Naive thymus-derived CD8-positive, alpha-beta T cell (primary cell): ENCODE measurements at places on chromosomes 6 and 20. TPM values are rescaled to one million over a fixed set of nuclear protein-coding genes. Genes with fewer than 3 reads are reported as not detected.

- no peaks in the 10 kb centered on the region for H3K36me3 ChIP-seq
- no peak for DNase-seq
Observed at GRCh38 chr6:14985366-14985765, 260.5 kb upstream of the JARID2 start.

- no peak overlapping the region for H3K4me3 ChIP-seq
- no peak overlapping the region for H3K27ac ChIP-seq
- H3K36me3 ChIP-seq, result no peaks in the 10 kb centered on the region
Observed at GRCh38 chr6:102907181-102907580, 1513.7 kb downstream of the GRIK2 start.

- H3K27ac ChIP-seq, result peak overlapping the region; percentile 63
- H3K4me3 ChIP-seq, result peak overlapping the region; percentile 60
- DNase-seq, result no peak
- H3K36me3 ChIP-seq, result no peaks in the 10 kb centered on the region
- H3K4me1 ChIP-seq, result peaks cover 11% of the 10 kb centered on the region
Observed at GRCh38 chr6:117546674-117547073, 55.6 kb downstream of the GOPC start.

DNA sequence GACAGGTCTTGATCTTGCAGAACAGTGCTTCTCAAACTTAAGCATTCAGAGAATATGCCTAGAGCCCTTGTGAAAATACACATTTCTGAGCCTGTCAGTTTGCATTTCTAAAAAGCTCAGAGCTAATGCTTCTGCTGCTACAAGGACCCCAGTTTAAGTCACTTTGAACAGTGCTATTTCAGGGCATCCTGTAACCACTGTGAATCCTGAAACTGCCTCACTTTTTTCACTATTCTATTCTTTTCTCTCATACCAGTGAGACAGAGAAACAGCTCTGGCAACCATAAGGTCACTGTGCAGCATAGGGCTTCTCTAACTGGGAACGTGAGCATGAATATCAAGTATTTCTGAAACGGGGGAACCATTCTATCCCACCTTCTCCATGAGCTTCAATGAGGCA lies 51.2 kb downstream of the LGSN start:
- H3K27me3 ChIP-seq, result no peaks in the 10 kb centered on the region
- no peak overlapping the region for H3K27ac ChIP-seq

GRCh38 chr6:46220352-46221221 lies 49.8 kb upstream of the ENPP5 start:
- no peak overlapping the region for H3K27ac ChIP-seq
- H3K27me3 ChIP-seq, result peaks cover 7% of the 10 kb centered on the region
- no peak overlapping the region for H3K4me3 ChIP-seq
- H3K36me3 ChIP-seq, result no peaks in the 10 kb centered on the region

DNA sequence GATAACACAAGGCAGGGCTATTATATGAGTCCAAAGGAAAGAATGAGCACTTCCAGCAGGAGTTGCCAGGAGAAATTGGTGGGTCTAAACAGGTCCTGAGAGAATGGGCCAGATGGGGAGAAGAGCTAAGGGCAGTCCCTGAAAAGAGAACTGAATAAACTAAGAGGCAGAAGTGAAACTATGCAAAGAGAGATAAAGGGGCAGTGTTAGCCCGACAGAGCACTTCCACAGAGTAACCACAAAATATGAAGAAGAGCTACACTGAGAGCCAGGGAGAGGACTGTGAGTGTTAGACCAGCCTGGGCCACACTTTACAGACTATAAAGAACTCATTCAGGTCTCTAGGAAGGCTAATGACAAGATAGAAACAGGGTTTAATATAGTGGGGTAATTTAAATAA lies 43.8 kb downstream of the RALGAPA2 start:
- peaks cover 59% of the 10 kb centered on the region for H3K4me1 ChIP-seq
- H3K4me3 ChIP-seq, result no peak overlapping the region
- H3K36me3 ChIP-seq, result peaks cover 2% of the 10 kb centered on the region
- DNase-seq, result no peak
- peak overlapping the region; percentile 24 for H3K27ac ChIP-seq

GRCh38 chr20:13022401-13023155 lies 13.8 kb downstream of the SPTLC3 start:
- H3K4me3 ChIP-seq, result no peak overlapping the region
- DNase-seq, result no peak
- no peaks in the 10 kb centered on the region for H3K4me1 ChIP-seq

GRCh38 chr6:154164397-154164796 lies 125.4 kb downstream of the OPRM1 start:
- peak overlapping the region; percentile 74 for H3K4me3 ChIP-seq
- H3K27me3 ChIP-seq, result no peaks in the 10 kb centered on the region
- peaks cover 46% of the 10 kb centered on the region for H3K4me1 ChIP-seq
- DNase-seq, result peak; percentile 43
- peaks cover 12% of the 10 kb centered on the region for H3K36me3 ChIP-seq
- peak overlapping the region; percentile 23 for H3K27ac ChIP-seq

GRCh38 chr6:113304116-113304515 lies 553.0 kb upstream of the MARCKS start:
- H3K4me1 ChIP-seq, result no peaks in the 10 kb centered on the region
- no peaks in the 10 kb centered on the region for H3K36me3 ChIP-seq
- no peak overlapping the region for H3K4me3 ChIP-seq
- DNase-seq, result no peak
- H3K27ac ChIP-seq, result no peak overlapping the region

DNA sequence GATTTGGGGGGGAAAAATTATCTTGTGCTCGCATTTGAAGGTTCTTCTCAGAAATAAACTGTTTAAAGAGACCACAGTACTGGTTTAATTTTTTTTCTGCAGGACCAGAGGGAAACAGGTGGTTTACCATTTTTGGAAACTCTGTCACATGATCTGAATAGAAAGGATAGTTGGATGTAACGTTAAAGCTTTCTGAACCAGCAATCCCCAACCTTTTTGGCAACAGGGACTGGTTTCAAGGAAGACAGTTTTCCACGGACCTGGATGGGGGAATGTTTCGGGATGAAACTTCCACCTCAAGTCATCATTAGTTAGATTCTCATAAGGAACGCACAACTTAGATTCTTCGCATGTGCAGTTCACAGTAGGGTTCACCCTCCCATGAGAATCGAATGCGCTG lies 50.4 kb downstream of the MCM8 start:
- H3K27me3 ChIP-seq, result no peaks in the 10 kb centered on the region
- H3K4me1 ChIP-seq, result peaks cover 7% of the 10 kb centered on the region
- H3K27ac ChIP-seq, result peak overlapping the region; percentile 11
- H3K36me3 ChIP-seq, result no peaks in the 10 kb centered on the region
- no peak for DNase-seq
- no peak overlapping the region for H3K4me3 ChIP-seq

- H3K27me3 ChIP-seq, result peaks cover 17% of the 10 kb centered on the region
- H3K4me3 ChIP-seq, result no peak overlapping the region
- no peak for DNase-seq
- H3K27ac ChIP-seq, result no peak overlapping the region
Observed at GRCh38 chr6:105209950-105210706, 30.3 kb upstream of the POPDC3 start.

DNA sequence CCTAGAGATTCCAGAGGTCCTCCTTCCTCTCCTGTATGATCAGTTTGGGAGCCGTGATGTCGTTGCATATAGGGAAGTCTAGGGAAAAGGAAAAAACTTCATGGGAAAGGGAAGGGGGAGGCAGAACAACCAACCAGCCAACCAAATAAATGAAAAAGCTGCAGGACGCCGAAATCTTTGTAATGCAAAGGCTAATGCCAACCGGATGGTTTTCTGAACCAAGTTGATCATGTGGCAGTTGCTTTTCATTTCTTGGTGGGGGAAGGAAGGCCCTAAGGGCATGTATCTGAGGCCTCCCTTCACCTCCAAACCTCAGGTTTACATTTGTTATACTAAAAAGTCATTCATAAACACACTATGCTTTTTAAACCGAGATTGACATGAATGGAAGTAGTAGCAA lies 167.2 kb downstream of the ARID1B start:
- no peak for DNase-seq
- no peaks in the 10 kb centered on the region for H3K27me3 ChIP-seq
- peaks cover 71% of the 10 kb centered on the region for H3K4me1 ChIP-seq
- no peaks in the 10 kb centered on the region for H3K36me3 ChIP-seq
- no peak overlapping the region for H3K4me3 ChIP-seq

DNA sequence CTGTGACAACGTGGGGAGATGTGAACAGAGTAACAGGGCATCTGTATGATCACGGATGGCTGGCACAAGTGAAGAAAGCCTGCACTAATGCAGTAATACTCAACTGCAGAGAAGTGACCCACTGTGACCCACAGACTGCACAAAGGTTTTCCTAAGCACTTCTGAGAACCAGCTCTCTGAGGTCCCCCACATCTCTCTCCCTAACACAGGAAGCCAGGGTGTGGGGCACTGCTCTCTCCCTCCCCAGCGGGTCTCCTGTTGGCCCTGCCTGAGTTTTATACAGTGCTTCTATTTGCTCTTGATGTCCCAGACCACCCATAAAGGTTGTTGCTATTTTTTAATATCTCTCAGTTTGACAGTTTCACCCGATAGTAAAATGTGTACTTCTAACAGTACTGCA lies 11.3 kb downstream of the APMAP start:
- peak overlapping the region; percentile 48 for H3K4me3 ChIP-seq
- no peak for DNase-seq
- H3K4me1 ChIP-seq, result peaks cover 86% of the 10 kb centered on the region

- peak; percentile 34 for DNase-seq
- peaks cover 53% of the 10 kb centered on the region for H3K27me3 ChIP-seq
- peak overlapping the region; percentile 89 for H3K4me3 ChIP-seq
- peaks cover 25% of the 10 kb centered on the region for H3K4me1 ChIP-seq
- no peaks in the 10 kb centered on the region for H3K36me3 ChIP-seq
- no peak overlapping the region for H3K27ac ChIP-seq
Observed at GRCh38 chr6:157235600-157236039, 87.7 kb downstream of the TMEM242 start.

DNA sequence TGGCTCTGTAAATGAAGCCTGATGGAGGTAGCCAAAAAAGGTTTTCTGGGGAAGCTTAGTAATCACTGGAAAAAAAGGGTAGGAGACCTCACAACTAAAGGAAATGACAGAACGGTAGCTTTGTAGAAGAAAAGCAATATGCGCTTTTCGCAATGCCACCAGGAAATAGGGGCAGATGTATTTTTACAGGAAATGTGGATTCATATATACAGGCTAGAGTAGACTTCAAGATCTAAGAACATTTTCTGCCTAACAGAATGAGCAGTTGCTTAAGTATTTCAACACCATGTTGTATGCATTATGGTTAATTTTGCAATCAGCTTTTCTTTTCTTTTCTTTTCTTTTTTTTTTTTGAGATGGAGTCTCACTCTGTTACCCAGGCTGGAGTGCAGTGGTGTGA lies 219.6 kb downstream of the CD83 start:
- DNase-seq, result no peak
- no peak overlapping the region for H3K27ac ChIP-seq
- no peaks in the 10 kb centered on the region for H3K36me3 ChIP-seq
- no peak overlapping the region for H3K4me3 ChIP-seq
- H3K4me1 ChIP-seq, result peaks cover 5% of the 10 kb centered on the region

- H3K4me1 ChIP-seq, result peaks cover 24% of the 10 kb centered on the region
- no peak overlapping the region for H3K27ac ChIP-seq
- peak overlapping the region; percentile 18 for H3K4me3 ChIP-seq
- H3K27me3 ChIP-seq, result peaks cover 35% of the 10 kb centered on the region
- DNase-seq, result no peak
Observed at GRCh38 chr20:52105442-52106422, 85.8 kb downstream of the ZFP64 start.

DNA sequence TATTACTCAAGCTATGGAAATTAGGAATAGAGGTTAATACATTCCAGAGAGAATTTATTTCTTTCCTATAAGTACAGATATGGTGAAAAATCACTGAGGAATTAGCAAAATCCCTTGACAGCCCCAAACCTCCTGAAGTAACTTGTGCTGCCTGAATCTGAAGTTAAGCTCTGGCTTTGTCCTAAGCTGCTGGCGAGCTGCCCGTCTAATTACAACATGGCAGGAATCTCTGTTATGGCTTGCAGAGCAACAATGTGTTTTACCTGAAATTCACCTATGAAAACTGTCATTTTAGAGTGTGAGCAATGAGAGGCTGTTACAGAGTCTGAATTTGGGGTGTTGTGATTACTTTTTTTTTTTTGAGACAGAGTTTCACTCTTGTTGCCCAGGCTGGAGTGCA lies 22.5 kb upstream of the IYD start:
- peaks cover 3% of the 10 kb centered on the region for H3K27me3 ChIP-seq
- H3K4me3 ChIP-seq, result no peak overlapping the region
- H3K27ac ChIP-seq, result no peak overlapping the region

DNA sequence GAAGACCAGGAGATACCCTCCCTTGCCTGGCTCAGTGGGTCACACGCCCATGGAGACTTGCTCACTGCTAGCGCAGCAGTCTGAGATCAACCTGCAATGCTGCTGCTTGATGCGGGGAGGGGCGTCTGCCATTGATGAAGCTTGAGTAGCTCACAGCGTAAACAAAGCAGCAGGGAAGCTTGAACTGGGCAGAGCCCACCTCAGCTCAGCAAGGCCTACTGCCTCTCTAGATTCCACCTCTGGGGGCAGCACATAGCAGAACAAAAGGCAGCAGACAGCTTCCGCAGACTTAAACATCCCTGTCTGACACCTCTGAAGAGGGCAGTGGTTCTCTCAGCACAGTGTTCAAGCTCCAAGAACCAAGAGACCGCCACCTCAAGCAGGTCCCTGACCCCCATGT lies 271.3 kb downstream of the ESR1 start:
- no peak for DNase-seq
- no peaks in the 10 kb centered on the region for H3K4me1 ChIP-seq
- no peak overlapping the region for H3K4me3 ChIP-seq
- H3K27me3 ChIP-seq, result peaks cover 22% of the 10 kb centered on the region
- H3K36me3 ChIP-seq, result peaks cover 2% of the 10 kb centered on the region

- H3K27me3 ChIP-seq, result peaks cover 5% of the 10 kb centered on the region
- no peaks in the 10 kb centered on the region for H3K4me1 ChIP-seq
- no peak overlapping the region for H3K27ac ChIP-seq
- H3K36me3 ChIP-seq, result no peaks in the 10 kb centered on the region
- H3K4me3 ChIP-seq, result no peak overlapping the region
- DNase-seq, result no peak
Observed at GRCh38 chr20:18907353-18907752, 93.8 kb downstream of the SCP2D1 start.

The HLA-DMB gene
- total RNA-seq, result 23.0 TPM

The C20orf202 gene
- total RNA-seq, result 0.68 TPM

The COL19A1 gene
- total RNA-seq, result 2.1 TPM

The FERMT1 gene
- total RNA-seq, result not detected

The TNF gene
- 2.1 TPM for total RNA-seq

The OTOR gene
- total RNA-seq, result not detected

The SIRPD gene
- 0.39 TPM for total RNA-seq
